ENCODE measurements at places on chromosomes 4 and X.
A peak's percentile ranks its signal among the peaks of the same experiment; 100 is the strongest.

DNA sequence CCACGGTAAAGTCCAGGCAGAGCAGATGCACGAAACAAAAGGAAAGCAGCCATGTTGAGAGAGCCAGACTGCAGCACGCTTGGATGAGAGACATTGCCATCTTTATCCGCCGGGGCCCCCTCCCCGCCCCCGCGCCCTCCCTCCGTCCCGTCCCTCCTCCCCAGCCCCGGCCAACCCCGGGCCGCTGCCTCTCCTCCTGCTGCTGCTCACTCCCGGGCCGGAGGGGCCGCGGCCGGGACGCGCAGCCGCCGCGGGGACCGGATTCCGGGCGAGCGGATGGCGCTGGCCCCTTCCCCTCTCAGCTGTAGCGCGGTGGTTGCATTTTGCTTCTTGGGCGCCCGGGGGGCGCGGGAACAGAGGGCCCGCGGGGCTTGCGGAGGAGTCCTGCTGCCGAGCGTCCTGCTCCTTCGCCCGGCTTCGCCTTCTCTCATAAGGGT lies 542 bp downstream of the RNF150 start:
- no peak for DNase-seq

DNA sequence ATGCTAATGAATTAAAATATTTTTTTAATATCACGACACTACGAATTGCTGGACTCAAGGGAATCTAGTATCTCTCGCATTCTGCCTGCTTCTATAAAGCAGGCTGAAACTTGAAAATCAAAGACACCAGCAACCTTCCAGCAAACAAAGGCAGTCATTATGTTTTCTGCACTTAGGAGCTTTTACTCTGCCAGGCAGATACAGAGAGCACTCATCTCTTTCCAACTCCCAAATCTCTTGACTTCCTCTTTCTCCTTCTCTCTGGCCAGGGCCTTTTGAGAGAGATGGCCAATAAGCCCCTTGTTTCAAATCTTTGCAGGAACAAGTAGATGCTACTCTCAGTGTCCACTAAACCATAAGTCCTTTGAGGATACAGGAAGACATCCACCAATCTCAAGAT lies 95.2 kb upstream of the KLF3 start:
- DNase-seq, result no peak

DNA sequence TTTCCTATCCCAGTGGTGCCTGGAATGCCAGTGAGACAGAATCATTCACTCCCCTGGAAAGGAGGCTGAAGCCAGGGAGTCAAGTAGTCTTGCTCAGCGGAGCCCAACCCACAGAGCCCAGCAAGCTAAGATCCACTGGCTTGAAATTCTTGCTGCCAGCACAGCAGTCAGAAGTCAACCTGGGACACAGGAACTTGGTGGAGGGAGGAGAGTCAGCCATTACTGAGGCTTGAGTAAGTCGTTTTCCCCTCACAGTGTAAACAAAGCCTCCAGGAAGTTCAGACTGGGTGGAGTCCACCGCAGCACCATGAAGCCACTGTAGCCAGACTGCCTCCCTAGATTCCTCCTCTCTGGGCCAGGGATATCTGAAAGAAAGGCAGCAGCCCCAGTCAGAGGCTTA lies 283.2 kb upstream of the CPEB2 start:
- DNase-seq, result no peak

- DNase-seq, result no peak
Measured at GRCh38 chrX:53288189-53288588, 6.8 kb upstream of the IQSEC2 start.

- DNase-seq, result no peak
Measured at GRCh38 chr4:137952116-137952515, 290.0 kb downstream of the SLC7A11 start.

DNA sequence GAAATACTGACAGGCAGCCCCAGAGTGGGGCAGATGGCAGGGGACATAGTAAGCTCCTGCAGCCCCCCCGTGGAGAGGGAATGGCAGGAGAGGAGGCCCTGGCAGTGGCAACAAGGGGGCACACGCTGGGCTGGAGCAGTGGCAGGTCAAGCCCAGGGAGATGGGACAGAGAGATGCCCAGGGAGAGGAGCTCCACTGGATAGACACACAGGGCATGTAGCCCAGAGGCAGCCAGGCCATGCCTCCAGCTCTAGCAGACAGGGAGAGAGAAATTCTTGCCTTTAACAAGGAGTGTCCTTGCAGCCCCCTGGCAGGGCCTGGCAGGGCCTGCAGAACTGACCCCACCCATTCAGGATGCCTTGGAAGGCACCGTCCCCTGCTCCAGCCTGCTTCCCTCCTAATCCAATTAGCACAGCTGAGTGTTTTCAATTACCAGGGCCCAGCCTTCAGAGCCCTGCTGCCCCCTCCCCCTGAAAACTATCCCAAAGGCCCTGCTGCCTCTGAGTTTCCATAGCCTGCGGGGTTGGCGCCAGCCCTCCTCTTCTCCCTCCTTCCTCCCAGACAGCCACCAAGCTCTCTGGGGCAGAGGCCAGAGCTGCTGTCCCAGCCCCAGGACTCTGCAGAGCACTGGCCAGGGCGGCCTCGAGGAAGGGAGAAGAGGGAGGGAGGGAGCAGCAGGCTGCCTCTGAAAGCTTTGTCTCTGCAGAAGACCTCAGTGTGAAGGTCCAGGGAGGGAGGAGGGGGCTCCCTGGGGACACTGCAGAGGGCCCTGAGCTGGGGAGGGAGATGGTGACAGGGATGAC lies 12.5 kb downstream of the L1CAM start:
- DNase-seq, result no peak

- DNase-seq, result no peak
Measured at GRCh38 chrX:120560405-120560841, 339 bp downstream of the CUL4B start.

- DNase-seq, result no peak
Measured at GRCh38 chr4:146477054-146477453, 44.7 kb downstream of the SLC10A7 start.

DNA sequence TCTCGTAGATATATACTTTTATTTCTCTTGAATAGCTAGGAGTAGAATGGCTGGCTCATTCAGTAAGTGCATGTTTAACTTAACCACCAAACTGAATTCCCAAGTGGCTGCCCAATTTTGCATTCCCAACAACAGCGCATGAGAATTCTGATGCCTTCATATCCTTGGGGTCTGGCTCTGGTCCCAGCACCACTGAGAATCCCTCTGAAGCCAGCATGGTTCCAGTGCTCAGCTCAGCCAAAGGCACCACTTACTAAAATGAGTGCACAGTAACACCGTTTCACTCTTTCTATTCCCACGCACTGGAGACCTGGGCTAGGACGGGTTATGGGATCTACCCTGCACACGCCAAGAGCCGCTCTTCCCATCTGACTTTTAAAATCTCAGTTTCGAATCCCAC lies 60.4 kb downstream of the CASP3 start:
- no peak for DNase-seq

DNA sequence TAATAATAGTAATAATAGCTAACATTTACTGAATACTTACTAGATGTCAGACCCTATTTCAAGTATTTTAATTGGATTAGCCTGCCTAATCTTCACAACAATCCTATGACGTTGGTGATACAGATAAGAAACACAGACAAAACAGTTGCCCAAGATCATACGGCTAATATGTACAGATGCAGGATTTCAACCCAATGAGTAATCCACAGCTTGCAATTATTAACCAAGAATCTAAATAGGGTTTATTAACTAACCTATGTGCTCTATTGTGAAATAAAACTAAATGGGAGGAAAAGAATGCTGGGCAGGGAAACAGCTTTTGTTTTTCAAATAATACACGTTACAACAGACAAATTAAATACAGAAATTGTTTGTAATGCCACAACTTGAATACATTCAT lies 23.4 kb downstream of the FBXO8 start:
- no peak for DNase-seq

- no peak for DNase-seq
Measured at GRCh38 chrX:46912603-46913491, 626 bp downstream of the JADE3 start.

DNA sequence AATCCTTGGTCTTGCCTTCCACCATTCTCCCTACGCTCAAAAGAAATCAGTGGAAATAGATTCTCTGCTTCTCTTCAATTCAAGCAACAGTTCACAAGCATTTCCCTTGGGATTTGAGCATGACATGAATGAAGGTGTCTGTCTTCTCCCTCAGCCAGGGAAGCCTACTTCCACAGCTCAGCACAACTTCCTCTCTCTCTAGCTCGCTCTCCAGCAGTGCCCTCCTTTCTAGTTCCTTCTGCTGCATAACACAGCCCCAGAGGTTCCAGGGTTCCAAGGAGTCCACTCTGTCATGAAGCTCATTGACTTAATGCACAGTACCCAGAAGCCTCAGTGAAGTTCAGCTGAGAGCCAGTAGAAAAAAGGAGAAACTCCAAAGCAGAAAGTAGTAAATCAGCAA lies 81.3 kb downstream of the PLS3 start:
- DNase-seq, result no peak

GRCh38 chrX:8305350-8305749 lies 134.3 kb upstream of the VCX2 start:
- no peak for DNase-seq

DNA sequence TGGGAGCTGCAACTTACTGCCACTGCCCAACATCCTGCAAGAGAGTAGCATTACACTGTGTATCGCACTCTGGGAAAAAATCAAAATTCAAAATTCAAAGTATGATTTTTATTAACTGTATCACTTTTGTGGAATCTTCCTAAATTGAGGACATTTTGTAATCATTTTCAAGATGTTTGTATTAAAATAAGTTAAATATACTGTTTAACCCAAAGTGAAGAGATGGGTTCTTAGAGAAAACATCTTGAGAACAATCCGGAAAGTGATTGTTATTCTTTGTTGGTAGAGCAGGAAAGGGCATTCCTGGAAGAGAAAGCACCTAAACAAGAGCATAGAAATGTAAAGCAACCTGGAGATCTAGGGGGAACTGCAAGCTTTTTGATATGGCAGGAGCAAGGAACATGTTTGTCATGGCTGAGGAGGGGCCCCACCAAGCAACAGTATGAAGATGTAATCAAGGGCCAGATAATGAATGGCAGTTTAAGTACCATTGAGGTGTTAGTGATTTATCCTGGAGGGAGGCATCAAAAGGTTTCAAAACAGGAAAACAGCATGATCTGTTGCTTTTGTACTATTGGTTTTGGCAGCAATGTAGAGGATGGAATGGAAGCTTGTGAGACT lies 14.1 kb upstream of the SEC24D start:
- DNase-seq, result no peak

- no peak for DNase-seq
Measured at GRCh38 chr4:102843938-102844337, 16.6 kb upstream of the UBE2D3 start.

DNA sequence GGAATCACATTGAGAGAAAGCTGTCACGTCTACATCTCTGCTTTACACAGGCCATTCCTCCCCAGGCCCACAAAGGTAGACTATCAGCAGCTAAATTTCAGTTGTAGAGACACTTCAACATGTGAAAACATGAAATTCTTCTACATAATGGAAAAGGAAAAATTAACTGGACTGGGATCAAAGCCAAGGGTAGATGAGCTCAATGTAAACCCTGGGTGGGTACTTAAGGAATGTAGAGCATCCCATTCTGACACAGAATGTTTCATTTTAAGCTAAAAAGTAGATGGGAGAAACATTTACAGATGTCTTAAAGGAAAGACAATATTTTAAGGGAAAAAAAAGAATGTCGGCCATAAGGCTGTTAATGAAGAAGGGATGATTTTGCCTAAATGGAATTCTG lies 51.3 kb upstream of the NPNT start:
- no peak for DNase-seq

DNA sequence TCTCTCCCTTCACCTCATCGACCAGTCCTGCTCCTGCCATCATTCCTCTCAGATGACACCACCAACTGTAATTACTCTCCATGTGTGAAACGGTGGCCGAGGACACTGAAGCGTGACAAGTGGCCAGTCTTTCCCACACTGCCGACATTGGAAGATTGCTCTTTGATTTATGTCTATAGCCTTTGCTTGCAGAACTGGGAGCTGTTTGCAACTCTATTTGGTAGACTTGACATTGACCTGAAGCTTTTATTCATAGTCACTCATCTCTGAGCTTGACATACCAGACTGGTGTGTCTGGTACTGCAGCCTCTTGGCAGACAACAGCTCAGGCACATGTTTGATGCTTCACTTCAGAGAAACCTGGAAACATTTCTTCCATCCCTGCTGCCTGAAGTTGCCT lies 121.8 kb upstream of the GALNT7 start:
- no peak for DNase-seq

- DNase-seq, result no peak
Measured at GRCh38 chrX:46582325-46582724, 8.8 kb downstream of the CHST7 start.

GRCh38 chr4:142314247-142314646 lies 531.9 kb downstream of the INPP4B start:
- DNase-seq, result no peak

- no peak for DNase-seq
Measured at GRCh38 chr4:7964890-7965662, 25.4 kb upstream of the AFAP1 start.

DNA sequence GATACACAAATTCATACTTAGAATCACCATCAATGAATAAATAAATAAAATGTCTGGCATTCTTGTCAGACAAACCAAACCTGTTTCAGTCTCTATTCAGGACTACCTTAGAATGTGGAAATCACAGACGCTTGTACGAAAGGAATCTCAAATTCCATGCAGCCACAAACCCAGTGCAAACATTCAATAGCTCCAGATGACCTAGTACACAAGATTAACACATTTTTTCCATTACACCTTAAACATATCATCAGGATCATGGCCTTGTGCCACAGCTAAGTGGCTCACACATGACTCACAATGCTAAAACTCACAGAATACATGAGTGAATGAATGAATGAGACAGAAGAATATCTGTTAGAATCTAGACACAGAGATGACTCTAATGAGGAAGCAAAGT lies 134.2 kb downstream of the PWWP3B start:
- no peak for DNase-seq

- DNase-seq, result no peak
Measured at GRCh38 chr4:18880871-18881270, 859.3 kb upstream of the LCORL start.

DNA sequence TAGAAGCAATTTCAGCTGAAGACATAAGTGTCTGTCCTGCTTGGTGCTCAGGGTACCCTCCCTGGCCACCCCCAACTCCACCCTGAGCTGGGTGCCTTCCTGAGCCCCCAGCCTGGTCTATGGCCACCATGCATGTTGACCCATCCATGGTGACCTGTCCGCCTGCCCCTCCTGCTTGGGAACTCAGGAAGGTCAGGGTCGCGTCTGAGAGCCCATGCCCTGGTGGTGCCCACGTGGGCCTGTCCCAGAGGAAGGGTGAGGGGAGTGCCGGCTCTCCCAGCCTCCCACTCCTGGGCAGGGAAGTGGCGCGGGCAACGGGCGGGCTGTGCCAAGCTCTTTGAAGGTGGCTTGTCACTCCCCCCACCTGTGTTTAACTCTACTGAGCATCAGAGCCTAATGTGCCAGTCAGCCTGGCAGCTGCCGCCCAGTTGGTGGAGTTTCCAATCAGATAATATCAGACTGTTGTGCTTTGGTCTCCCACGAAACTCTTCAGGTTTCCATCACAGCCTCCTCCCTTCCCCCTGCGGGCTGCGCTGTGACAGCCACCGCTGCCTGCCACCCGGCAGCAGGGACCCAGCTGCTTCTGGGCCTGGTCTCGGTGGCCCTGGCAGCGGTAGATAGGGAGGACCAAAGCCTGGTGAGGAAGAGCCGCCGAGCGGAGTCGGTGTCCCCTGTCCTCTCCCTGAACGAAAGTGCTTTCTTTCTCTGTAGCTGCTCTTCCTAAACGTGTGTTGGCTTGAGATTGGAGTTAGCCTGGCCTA lies 4.8 kb downstream of the SH3BP2 start:
- DNase-seq, result no peak

- no peak for DNase-seq
Measured at GRCh38 chr4:1592709-1593417, 91.2 kb downstream of the FAM53A start.

GRCh38 chrX:3268829-3269228 lies 77.6 kb downstream of the MXRA5 start:
- peak; percentile 62 for DNase-seq

GRCh38 chr4:173074501-173074946 lies 94.1 kb upstream of the GALNT7 start:
- DNase-seq, result peak; percentile 68

All from HFF-Myc (cell line).